ENCODE measurements at places on chromosomes 16 and 17.

DNA sequence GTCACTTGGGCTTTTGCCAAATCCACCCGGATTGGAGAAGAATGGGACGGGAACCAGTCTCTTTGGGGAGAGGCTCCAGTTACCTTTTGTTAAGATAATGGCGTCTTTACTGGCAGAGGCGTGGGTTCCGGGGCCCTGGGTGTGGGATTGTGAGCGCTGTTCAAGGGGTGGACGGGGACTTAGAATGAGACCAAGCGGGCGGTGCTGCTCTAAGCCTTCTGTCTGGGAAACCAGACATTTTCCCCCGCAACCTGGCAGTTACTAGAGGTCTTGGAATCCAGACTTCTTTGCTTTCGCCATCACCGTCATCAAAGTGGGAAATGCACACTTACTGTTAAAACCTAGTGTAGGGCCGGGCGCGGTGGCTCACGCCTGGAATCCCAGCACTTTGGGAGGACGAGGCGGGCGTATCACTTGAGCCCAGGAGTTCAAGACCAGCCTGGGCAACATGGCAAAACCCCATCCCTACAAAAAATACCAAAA is 706 bp downstream of the TEN1 start:
- DNase-seq = no peak

DNA sequence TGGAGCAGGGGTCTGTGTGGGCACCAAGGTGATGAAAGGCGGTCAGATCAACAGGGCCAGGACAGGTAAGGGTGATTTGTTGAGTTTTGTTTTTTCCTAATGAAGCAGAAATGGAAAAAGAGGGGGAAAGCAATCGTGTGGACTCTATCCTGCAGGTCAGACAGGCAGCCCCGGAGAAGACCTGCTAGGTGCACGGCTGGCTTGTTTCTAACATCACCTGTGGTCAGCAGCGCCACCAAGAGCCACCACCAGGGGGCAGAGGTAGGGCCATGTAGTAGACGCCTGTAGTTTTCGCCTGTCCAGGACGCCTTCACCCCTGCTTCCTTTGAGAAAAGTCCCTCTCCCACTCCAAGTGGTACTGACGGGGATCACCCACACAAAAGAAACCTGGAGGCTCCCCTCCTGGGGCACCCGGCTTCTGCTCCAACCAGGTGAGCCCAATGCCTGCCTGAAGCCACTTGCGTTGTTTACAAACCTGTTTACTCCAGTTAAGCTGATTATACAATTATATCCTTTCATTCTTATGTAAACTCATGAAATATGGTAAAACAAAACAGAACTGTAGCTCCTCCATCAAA is 54.2 kb upstream of the SEC14L1 start:
- peak; percentile 95 for DNase-seq

- DNase-seq = no peak
Measured at GRCh38 chr17:4974115-4974670, 6.6 kb upstream of the SPAG7 start.

- no peak for DNase-seq
Measured at GRCh38 chr16:52676959-52677358, 130.0 kb upstream of the TOX3 start.

DNA sequence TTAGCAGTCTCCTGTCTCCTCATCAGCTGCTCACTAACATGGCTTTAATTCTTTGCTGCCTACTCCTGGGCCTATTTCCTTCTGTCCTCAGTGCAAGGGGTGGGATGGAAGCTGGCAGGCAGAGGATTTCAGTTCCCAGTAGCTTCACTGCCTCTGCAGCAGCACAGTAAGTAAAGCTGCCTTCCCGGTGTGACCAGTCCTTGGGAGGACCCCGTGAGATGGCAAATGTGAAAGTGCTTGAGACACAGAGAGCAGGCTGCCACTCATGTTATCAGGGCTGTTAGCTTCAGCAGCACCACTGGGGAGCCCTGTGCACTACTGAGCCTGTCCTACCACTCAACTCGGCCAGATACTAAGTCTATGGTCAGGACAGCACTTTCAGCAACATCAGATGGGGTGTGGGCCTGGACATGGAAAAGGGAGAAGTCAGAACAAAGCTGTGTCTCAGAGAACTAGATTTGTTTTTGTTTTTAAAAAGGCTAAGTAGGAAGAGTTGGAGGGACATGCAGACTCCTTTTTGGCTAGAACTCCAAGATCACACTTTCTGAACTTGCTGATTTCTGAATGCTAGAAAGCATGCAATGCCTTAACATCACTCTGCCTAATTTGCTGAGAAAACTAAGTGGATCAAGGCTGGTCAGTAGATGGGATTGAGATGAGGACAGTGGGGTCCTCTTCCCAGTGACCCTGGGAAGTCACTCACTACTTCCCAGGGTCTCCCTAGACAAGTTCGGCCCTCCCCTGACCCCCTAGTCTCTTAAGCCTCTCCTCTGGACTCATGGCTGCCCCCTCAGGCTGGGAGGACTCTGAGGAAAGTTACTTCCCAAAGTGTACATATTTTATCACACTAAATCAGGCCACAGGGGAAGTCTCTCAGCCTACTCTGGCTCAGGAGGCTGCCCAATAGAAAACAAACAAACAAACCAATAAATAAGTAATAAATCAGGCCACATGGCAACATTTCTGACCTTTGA is 1.1 kb downstream of the ACSF2 start:
- peak; percentile 60 for DNase-seq

DNA sequence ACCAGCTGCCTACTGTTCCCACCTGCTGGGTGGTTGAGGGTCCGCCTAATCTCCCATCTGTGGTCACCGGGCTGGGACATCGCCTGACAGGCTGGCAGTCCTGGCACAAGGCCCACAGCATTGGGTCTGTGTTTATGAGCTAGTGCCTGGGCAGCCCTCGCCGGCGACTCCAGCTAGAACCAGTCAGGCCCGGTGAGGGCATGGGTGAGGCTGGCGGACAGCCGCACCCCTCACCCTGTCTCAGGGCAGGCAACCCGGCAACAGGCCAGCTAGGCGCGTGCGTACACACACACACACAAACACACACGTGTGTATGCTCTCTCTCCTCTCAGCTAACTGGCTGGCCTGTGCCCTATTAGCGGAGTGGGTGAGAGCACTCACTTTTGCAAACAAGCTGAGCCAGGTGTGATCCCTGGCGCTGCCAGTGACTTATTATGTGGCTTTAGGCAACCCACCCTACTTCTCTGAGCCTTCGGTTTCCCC is 10.4 kb downstream of the HSD11B2 start:
- DNase-seq = no peak

DNA sequence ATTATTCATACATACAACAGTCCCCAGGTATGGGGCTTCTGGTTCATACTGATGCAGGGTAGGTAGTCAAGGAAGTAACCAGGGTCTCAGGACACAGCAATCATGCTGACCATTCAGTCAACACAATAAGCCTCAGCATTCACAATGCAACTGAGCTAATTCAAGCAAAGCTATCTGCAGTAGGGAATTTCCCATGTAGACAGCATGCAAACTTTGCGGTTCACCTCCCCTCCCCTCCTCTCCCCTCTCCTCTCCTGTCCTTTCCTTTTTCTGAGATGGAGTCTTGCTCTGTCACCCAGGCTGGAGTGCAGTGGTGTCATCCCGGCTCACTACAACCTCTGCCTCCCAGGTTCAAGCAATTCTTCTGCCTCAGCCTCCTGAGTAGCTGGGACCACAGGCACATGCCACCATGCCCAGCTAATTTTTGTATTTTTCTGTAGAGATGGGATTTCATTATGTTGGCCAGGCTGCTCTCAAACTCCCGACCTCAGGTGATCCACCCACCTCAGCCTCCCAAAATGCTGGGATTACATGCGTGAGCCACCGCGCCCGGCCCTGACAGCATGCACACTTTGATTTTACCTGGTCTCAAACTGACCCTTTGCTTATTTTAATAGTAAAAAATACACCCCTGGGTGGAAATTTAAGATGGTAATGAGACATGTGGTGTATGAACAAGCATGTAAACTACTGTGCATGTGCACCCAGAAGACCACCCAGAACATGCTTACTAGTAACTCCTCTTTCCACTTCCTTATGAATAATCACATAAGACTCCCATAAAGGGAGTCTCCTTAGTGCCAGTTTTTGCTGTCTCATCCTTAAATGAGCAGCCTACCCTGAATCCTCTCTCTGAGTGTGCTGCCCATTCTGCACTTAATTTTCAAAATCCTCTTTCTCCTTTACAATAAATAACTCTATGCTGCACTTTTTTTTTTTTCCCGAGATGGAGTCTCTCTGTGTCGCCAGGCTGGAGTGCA is 9.3 kb upstream of the RNF135 start:
- DNase-seq = no peak

DNA sequence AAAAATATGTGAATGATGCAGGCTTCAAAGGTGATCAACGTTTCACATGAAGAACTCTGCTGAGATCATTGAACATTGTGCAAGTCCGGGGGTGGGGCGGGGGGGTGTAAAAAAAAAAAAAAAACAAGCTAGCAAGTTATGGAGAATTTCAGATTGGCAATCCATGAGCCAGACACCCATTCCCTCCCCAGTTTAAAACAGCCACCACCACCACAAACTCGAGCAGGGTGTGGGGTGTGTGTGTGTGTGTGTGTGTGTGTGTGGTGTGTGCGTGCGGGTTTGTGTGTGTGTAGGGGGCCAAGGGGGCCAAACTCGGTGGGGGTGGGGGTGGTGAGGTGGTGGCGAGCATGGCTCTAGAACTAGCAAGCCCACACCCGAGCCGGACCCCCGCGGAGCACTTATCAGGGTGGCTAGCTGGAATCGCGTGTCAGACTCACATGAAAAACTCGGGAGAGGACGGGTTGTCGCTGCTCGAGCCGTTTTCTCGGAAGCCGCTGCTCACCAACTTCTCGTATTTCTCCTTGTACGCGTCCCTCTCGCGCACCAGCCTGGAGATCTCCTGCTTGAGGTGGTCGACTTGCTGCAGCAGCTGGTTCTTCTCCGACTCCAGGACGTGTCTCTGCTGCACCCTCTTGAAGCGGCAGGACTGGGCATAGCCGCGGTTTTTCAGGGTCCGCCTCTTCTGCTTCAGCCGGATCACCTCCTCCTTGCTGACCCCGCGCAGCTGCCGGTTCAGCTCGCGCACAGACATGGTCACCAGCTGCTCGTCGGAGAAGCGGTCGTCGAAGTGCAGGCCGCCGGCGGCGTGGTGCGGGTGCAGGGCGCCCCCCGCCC is 2.0 kb downstream of the MAF start:
- DNase-seq = peak; percentile 50

DNA sequence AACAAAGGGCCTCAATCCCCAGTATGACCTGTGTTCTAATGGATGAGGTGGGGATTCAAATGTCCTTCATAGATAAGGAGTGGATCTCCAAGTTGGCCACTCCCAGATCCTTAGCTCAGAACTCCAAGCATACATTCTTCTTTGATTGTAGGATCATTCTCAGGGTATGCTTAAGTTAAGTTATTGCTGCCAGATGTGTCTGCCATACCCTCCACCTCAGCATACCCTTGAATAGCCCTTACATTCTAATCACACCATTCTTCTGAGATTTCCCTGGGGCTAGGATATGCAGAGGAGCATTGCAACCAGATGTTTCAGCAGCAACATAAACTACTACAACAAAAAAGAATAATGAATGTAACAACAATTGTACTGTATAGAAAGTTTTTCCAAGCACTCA is 1.6 kb upstream of the KRTAP2-4 start:
- no peak for DNase-seq

- no peak for DNase-seq
Measured at GRCh38 chr16:74623839-74624235, 16.9 kb upstream of the GLG1 start.

GRCh38 chr17:44230140-44230539 is 10.7 kb upstream of the UBTF start:
- DNase-seq = no peak

DNA sequence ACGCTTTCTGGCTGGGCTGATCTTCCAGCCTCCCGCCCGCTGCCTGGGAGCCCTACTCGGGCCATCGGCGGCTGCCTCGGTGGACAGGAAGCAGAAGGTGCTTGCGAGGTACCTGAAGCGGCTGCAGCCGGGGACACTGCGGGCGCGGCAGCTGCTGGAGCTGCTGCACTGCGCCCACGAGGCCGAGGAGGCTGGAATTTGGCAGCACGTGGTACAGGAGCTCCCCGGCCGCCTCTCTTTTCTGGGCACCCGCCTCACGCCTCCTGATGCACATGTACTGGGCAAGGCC is 30.7 kb downstream of the CIITA start:
- DNase-seq = no peak

DNA sequence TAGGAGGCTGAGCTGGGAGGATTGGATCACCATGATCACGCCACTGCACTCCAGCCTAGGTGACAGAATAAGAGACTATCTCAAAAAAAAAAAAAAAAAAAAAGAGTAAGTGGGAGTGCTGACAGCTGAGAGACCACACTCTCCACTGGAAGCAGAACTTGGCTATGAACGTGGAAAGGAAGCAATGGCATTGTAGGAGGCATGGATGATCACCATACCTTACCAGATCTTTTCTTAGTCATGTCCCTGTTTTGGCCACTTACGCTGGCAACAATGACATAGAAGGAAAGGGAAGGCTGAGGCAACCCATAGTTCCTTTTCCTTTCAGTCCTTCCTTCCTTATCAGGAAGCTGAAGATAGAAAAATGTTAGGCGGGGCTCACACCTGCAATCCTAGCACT is 3.7 kb upstream of the ATP1B2 start:
- DNase-seq = no peak

- DNase-seq = no peak
Measured at GRCh38 chr16:17798716-17799115, 328.0 kb upstream of the XYLT1 start.

DNA sequence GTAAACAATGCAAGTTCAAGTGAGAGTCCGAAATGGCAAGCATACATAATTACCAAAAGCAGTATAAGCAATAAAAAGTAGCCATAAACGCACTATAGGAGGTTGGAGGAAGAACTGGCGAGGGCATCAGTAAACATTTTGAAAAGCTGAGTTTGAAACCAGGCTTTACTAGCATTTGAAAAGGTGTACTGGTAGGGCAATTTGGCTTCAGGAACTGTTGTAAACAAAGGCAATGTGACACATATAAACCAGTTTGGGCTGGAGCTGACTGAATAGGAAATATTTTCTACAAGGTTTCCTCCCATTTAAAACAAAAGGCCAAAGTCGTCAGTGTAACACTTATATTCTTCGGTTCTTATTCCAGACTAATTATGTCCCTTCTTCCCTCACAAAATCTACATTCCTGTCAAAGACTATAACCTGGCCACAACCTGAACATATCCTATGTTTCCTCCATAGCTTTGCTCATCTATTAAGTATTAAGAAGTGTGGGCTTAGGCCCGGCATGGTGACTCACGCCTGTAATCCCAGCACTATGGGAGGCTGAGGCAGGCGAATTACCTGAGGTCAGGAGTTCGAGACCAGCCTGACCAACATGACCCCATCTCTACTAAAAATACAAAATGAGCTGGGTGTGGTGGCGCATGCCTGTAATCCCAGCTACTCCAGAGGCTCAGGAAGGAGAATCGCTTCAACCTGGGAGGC is 7.8 kb downstream of the CBX1 start:
- DNase-seq = no peak
